Prostate gland (tissue), 2 donors: ENCODE measurements at places on chromosomes 13 and 19.

- DNase-seq: no peak
Measured at GRCh38 chr13:107712145-107712860, 503.0 kb downstream of the LIG4 start.

DNA sequence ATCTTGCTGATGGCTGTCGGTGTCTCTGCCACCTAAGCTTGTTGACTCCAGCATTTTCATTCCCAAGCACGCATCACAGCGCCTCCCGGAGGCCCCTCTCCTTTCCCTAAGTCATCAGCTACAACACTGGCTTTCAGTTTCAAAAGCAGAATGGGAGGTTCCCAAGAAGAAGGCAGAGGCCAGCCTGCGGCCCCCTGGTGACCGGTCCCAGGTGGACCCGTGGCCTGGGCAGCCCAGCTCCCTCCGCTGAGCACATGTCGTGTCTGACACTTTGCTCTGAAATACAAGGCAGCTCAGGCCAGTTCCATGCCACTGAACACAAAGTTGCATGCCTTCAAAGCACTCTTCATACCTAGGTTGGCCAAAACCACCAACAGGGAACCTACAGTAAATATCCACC is 8.5 kb downstream of the MLLT1 start:
- no peak for DNase-seq

- no peak for DNase-seq
Measured at GRCh38 chr13:105982219-105982930, 553.1 kb downstream of the EFNB2 start.

- no peak for DNase-seq
Measured at GRCh38 chr13:60974296-60974695, 441.4 kb downstream of the PCDH20 start.

GRCh38 chr13:66415444-66415843 is 814.7 kb downstream of the PCDH9 start:
- DNase-seq: no peak

GRCh38 chr13:75258159-75258782 is 223.7 kb downstream of the TBC1D4 start:
- DNase-seq: no peak

DNA sequence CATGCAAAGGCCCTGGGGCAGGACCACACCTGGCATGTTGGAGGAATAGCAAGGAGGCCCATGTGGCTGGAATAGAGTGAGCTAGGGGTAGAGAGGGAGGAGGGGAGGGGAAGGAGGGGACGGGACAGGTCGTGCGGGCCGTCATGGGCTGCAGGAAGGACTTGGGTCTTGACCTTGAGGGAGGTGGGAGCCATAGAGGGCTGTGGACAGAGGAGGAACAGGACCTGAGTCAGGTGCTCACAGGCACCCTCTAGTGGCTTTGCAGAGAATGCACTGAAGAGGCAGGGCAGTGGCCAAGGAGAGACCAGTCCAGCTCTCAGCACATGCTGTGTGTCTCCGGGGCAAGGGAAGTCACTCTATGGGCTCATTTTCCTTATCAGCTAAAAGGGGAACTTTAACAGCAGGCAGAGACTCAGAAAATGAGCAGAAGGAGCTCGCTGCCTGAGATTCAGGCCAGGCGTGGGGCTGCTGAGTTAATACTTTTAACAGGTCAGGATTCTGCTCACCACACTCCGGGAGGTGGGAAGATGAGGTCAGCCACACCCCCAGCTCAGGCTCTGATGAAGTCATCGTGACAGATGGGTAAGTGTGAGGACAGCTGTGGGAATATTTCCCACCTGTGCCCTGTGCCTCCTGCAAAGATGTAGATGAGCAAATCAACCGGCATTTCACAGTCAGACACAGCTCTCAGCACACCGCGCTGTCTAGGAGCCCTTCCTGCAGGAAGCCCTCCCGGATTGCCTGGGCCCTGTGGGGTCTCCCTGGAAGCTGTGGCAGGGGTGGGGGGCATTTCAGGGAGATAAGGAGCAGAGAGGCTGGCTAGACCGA is 6.0 kb upstream of the TNFAIP8L1 start:
- DNase-seq: no peak

DNA sequence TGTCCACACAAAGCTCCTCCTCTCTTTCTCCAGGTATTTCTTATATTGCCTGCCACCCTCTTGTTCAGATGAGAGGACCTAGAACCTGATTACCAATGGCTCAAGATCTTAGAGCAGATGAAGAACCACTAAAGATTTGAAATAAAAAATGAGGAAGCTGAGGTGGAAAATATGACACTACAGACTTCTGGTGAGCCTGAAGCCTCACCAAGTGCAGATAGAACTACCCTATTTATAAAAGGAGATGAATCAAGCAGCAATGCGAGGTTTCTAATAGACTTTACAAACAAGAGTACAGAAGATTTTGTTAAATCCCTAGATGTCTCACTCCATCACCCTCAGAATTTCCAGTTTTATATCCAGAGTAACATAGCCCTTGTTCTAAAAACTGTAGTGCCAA is 345.8 kb downstream of the TBC1D4 start:
- no peak for DNase-seq

GRCh38 chr19:35545855-35546381 is 492 bp downstream of the TMEM147 start:
- DNase-seq: no peak

- peak; percentile 73 for DNase-seq
Measured at GRCh38 chr19:8373867-8374813, 10.2 kb downstream of the ANGPTL4 start.

DNA sequence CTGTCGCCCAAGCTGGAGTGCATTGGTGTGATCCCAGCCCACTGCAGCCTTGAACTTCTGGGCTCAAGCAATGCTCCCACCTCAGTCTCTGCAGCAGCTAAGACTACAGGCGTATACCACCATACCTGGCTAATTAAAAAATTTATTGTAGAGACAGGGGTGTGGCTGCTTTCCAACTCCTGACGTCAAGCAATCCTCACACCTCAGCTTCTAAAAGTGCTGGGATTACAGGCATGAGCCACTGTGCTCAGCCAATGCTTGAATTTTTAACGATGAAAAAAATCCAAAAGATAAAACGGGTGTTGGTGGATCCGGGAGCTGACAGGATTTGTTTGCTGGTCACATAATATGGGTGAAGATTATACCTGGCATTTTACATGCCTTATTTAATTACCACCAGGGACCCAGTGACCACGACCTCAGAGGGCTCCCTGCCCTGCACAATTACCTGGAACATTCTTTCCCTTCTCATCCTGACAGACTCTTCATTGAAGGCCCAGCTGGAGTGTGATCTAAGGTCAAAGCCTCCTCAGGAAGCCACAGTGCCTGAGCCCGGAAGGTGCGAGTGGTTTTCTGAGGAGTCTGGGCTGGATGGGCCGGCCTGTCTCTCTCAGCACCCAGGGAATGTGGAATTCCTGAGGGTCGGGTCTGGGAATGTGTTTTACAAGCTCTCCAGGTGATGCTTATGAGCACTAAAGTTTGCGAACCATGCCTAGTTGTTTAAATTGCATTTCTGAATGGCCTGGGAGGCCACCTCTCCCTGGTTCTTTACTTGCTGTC is 193.3 kb downstream of the USP12 start:
- DNase-seq: no peak

DNA sequence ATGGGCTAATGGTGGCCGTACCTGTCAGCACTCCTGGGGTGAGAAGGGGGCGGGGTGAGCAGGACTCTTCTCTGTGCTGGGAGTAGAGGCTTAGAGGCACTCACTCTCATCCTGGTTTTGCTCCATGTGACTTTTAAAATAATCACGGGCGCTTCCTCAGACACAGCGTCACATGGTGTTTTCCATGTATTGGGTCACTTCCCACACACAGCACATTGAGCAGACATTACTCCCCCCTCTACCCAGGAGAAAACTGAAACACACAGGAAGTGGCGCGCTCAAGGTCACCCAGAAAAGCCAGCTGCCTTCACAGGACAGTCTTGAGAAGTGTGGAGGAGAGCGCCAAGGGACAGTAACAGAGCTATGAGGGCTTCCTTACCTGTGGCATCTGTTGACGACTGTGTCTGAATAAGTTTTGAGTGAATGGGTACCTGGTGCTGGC is 23.2 kb downstream of the SPATA13 start:
- no peak for DNase-seq

GRCh38 chr19:18951721-18952281 is 10.8 kb upstream of the HOMER3 start:
- no peak for DNase-seq

GRCh38 chr13:52851137-52851962 is 2.9 kb upstream of the PCDH8 start:
- DNase-seq: no peak

DNA sequence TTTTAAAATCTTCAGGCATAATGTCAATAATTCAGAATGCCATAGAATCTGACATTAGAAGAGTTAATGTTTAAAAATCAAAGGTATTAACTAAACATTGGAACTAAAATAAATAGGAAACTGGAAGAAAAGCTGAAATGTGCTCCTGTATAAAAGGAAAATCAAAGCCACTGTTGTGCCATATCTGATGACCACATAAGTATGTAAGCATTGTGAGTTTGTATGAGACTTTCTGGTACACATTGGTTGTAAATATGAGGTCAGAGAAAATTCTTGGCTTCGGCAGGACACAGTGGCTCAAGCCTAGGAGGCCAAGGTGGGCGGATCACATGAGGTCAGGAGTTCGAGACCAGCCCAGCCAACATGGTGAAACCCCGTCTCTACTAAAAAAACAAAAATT is 48.3 kb upstream of the INTS6 start:
- no peak for DNase-seq

DNA sequence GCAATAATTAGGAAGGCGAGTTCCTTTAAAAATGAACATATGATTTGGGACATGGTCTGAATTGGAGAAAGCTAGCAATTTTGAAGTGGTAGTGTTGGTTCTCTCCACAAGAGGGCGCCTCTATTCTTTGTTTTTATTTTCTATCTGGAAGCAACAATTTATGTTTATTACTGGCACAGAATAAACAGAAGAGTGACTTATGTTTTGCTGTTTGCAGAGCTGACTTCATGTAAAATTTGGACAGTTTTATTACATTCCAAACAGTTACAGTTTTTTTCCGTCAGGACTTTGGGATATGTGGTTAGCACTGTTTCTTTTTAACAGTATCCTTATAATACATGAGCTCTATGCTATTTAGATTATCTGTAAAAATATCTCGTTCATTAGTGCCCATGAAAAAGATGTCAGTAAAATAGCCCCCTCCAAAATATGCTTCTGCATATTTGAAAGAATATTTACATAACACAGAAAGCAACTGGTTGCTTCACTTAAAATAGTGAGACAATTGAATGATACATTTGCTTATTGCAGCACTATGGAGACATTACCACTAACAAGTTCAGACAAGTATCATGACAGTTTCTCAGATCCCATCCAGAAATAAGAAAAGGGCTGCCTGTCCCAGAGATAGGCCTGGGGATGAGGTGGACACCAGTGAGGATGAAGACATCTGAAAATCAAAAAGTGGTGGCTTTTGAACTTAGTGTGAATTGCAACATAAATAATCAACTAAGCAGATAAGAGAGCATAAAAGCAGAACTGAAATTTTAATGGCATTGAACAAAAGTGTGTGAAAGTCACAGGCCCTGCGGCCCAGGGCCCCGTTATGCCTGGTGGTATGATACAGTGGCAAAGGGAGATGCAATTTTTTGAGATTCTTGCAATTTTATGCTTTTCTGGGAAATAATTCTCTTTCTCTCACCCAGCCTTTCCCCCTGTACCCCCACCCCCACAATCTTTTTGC is 32.3 kb upstream of the FGF9 start:
- DNase-seq: no peak

- DNase-seq: no peak
Measured at GRCh38 chr19:32651729-32652140, 23.2 kb downstream of the ANKRD27 start.

- DNase-seq: no peak
Measured at GRCh38 chr13:100230769-100231149, 141.9 kb downstream of the PCCA start.

DNA sequence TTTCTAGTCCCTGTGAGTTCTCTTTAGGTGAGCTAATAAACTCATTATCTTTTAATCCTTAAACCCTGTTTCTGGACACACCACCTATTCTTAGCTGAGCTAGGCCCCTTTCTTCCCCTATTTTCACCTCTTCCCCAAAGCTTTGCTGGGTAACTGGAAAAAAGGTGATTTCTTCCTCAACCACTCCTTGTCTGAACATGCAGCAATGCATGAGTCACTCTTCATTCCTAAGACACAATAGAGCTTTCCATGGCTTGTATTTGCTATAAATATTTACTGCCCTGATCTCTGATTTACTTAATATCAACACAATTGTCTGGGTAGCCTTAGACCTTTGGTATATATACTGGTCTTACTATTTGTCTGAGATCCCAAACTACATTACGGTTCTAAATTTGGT is 370.9 kb downstream of the KLF5 start:
- peak; percentile 29 for DNase-seq

DNA sequence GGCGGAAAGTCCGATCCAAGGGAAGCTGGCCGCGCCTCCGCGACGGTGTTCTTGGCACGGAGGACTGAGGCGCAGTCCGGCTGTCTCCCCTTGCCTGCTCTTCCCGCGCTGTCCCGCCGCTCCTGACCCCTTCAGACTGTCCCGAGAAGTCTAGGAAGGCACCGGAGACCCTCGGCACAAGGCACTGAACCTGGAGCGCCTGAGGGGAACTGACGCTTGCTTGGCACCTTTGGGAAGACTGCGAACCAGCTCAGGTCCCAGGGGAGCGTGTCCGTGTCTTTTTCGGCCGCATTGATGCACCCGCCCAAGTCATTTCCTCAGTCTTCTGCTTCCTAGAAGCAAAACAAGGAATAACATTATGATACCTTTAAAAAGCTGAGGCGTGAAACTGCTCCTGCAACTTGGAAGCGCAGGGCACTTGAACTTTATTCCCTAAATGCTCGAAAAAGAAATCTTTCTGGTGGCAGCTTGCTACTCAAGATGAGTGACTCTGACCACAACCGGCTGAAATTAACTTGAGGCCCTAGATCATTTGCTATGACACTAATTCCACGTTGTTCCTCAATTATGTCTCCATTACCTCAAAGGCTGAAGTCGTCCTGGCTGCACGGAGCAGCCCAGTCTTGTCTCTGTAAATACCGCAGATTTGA is 735 bp upstream of the FLT1 start:
- DNase-seq: no peak

- DNase-seq: peak; percentile 21
Measured at GRCh38 chr19:20367811-20368294, 197.7 kb downstream of the ZNF737 start.

GRCh38 chr13:19605161-19605955 is 28.1 kb upstream of the MPHOSPH8 start:
- no peak for DNase-seq

GRCh38 chr19:15358918-15359317 is 20.7 kb downstream of the AKAP8 start:
- DNase-seq: no peak

- no peak for DNase-seq
Measured at GRCh38 chr19:4566402-4567051, 7.0 kb upstream of the SEMA6B start.

- DNase-seq: no peak
Measured at GRCh38 chr19:18633321-18633720, 3.5 kb upstream of the KLHL26 start.

- no peak for DNase-seq
Measured at GRCh38 chr13:25948910-25949309, 102.9 kb downstream of the SHISA2 start.
